ENCODE measurements at places on chromosomes 11 and 22.
A peak's percentile ranks its signal among the peaks of the same experiment; 100 is the strongest.

DNA sequence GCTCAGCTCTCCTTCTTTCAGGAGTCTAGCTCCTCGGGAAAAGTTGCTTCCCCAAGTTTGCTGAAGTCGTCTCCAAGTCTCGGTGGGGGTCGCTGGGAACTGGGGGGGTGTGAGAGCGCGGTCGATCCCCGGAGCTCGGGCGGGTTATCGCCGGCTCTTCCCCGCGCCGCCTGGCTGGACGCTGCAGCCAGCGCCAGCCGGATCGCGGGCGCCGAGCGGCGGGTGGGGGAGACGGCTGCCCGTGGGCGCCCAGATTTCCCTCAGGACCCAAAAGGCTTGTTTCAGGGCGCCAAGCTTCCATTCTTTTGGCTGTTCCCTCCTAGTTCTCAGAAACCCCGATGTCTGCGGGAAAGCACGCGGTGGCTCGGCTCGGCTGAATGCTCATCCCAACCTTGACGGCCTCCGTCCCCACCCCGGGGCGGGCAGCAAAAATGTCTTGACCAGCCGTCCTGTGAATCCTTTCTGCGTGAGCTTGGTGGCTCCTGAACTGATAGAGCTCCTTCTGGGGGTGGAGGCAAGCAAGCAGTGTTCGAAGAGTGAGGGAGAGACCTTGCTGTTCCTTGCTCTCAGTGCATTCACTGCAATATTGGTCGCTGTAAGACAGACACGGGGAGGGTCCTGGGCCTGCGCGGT, 1.7 kb downstream of the ZBTB16 start:
- no peak for DNase-seq

DNA sequence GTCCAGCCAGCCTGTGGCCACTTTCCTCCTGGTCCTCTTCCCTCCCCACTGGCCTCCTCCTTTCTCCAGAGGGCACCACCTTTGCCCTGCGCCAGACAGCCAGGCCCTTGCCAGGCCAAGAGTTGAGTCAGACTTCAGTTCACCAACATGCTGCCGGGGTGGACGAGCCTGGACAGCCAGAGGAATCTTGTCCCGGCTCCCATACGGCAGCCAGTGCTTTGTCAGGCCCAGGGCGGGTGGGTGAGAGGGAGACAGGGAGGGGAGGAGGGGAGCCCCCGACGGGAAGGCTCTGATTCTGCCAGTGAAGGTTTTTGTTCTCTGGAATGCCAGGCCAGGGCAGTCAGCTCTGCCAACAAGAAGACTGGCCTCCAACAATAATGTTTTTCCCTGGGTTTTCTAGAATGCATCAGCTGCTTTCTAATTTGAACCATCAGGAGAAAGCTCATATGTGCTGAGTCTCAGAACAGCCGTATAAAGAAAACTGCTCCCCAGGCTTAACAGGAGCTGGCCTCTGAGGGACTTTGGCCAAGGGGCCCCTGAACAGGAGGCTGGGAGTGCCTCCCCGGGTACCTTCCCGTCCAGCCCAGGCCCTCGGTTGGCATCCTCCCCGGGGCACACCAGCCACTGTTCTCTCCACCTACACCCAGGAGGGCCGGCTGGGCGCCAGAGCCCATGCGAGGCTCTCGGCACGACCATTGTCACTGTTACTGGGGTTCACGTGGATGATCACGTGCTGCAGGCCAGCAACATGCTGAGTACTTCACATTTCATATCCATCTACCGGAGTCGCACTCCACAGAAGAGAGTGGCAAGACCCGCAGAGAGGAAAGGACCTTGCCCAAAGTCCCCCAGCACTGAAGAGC, 28.6 kb downstream of the LIF start:
- no peak for DNase-seq

GRCh38 chr11:32472226-32472625, 36.9 kb upstream of the WT1 start:
- no peak for DNase-seq

DNA sequence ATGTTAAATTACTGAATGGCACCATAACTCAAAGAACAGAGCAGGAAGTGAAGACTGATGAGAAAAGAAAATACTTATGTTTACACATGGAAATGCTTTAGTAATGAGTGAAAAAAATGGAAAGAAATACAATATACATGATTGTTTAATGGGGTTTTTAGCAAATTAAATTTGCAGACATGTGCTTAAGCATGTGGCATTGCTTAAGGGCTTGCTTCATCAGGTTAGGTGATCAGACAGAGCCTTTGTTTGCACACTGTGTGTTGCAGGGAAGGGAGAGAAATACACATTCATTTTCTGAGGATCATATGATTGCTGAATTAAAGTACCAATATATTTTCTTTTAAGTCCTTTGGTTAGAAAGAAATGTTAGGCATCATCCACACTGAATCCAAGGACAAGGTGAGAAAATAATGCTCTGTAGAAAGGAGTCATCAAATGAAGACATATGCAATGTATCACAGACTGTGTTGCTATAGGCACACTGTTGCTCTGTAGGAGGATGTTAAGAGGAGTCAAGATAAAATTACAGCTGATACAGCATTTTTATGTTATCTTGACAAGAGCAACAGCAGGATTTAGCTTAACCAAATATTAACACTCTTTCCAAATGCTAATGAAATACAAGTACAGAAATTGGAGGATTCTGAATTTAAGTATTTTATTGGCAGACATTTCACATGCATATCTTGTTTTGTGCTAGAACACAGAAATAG, 23.4 kb upstream of the ARHGAP20 start:
- DNase-seq: no peak

GRCh38 chr11:75339685-75340409, 11.6 kb downstream of the ARRB1 start:
- DNase-seq: no peak

- no peak for DNase-seq
Observed at GRCh38 chr22:27545085-27545484, 256.5 kb downstream of the MN1 start.

DNA sequence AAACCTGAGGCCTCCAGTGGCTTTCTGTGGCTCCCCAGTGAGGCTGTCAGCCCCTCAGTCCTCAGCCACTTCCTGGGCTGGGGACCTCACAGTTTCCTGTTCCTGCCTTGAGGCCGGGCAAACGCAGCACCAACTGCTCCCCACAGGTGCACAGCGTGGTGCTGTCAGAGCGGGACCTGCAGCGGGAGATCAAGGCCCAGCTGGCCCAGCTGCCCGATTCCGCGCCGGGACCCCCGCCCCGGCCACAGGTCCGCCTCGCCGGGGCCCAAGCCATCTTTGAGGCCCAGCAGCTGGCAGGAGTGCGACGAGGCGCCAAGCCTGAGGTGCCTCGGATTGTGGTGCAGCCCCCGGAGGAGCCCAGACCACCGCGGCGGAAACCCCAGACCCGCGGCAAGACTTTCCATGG, 5.4 kb downstream of the TBC1D10C start:
- no peak for DNase-seq

GRCh38 chr11:33388793-33389525, 131.8 kb downstream of the HIPK3 start:
- DNase-seq: no peak

DNA sequence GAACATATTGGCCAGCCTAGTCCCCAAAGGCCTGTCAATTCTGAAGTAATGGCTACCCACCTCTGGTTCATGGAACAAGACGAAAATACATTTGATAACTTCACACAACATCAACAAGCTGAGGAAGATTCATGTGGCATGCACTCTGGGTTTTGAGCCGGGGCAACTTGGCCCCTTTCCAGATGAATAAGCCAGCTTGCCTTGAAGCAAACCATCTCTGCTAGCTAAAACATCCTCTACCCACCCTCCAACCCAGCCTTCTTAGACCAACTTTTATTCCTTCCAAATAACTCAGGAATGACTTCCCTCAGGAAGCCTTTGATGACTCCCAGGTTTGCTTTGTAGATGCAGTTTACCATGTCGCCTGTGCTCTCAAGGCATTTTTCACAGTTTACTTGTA, 94.4 kb downstream of the SLC1A2 start:
- no peak for DNase-seq

GRCh38 chr11:42620796-42621195, 691.0 kb upstream of the API5 start:
- no peak for DNase-seq

DNA sequence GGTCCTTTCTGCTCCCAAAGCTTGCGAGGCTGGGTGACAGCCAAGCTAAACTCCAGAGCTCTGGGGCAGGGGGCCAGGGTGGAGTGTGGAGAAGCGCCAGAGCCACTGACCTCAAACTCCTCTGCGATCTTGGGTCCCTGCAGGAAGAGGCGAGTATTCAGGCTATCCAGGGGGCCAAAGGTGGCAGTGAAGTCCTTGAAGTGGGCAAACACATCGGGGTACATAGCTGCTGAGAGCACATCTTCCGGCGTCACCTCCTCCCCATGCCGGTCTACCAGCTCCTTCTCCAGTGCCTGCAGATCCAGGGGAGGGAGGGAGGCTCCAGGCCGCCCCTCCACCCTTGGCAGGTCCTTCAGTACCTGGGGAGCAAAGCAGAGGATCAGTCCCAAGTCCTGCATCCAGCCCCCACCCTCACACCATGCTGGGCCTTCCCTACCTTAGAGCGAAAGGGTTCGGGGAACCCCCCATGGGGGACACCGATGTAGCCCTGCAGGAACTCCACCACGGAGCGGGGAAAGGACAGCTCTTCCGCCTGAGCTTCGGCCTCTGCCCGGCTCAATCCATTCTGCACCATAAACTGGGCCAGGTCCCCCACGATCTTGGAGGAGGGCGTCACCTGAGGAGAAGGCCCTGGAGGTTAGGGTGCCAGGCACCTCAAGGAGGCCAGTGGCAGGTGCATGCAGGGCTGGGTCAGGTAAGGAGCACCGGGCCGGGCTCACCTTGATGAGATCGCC, 6.4 kb downstream of the RCE1 start:
- no peak for DNase-seq

- DNase-seq: no peak
Observed at GRCh38 chr11:86940122-86940777, 14.9 kb downstream of the FZD4 start.

DNA sequence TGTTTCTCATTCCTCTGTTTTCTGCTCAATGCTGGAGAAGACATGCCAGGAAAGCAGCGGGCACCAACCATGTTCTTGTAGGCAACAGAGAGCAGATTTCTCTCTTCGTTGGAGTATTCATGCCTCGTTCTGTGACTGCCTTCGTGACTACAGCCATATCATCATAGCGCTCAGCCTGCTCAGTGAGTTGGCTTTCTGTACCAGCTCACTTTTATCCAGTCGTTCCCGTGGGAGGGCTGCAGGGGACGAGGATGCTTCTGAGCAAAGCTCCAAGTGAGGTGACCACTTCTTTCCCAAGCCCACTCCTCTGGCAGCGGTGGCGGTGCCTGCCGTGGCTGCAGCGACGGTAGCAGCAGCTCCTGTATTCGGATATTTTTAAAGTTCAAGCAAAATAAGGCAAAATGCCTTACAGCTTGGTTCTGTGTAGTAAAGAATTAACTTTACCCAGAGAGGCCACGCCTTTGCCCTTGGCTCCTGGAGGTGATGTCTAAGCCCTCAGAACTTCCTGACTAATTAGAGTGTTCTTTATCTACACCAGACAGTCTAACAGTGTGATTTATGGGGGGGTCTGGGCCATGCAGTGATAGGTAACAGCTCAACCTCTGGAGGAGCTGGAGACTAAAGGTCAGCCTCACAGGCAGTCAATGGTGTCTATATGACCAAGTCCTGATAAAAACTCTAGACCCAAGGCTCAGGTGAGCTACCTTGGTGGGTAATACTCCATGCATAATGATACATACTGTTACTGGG, 35.3 kb downstream of the LDHAL6A start:
- no peak for DNase-seq

GRCh38 chr22:44860311-44860710, 107.9 kb downstream of the ARHGAP8 start:
- DNase-seq: no peak

DNA sequence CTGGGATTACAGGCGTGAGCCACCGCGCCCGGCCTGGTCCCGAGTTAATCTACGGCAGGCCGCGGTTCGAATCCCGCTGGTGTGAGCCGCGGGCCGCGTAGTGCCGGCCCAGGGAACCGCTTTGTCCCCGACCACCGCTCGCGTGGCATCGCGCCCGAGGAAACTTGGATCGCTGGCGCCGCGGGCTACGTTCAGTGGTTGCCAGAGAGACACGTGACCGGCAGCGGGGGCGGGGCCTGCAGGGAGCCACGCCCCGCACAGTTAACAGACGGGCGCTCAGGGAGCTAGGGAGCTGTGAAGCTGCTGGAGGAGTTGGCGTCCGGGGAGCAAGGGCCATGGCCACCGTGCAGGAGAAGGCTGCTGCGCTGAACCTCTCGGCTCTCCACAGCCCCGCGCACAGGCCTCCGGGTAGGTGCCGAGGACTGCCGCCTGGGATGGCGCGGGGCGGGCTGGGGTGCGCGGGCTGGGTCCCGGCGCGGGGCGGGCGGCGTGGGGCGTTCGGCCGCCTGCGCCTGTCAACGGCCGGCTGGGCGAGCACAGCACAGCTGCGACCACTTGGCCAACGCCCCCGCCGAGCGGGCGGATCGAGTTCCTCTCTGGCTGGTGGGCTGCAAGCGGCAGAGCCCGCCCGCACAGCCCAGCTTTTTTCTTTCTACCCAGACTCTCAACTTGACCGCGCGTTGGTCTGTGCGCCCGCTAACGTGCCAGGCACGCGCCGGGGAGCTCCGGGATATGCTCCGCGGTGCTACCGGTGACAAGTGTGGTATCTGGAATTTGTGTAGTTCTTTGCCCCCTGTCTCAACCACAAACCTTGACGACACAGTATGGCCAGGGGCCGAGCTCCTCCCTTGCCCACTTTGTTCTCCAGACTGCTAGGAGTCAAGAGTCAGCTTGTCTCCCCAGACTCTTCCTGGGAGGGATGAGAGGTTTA, at the start of gene DEPDC7:
TSS of gene DEPDC7 (plus strand) at position 258 of the 931 bp plus-strand sequence. CDS start at position 336, 78 bp downstream.
- peak; percentile 71 for DNase-seq

- no peak for DNase-seq
Observed at GRCh38 chr11:58576887-58577471, 1.3 kb upstream of the LPXN start.

- DNase-seq: no peak
Observed at GRCh38 chr11:110200836-110201235, 95.6 kb downstream of the RDX start.

DNA sequence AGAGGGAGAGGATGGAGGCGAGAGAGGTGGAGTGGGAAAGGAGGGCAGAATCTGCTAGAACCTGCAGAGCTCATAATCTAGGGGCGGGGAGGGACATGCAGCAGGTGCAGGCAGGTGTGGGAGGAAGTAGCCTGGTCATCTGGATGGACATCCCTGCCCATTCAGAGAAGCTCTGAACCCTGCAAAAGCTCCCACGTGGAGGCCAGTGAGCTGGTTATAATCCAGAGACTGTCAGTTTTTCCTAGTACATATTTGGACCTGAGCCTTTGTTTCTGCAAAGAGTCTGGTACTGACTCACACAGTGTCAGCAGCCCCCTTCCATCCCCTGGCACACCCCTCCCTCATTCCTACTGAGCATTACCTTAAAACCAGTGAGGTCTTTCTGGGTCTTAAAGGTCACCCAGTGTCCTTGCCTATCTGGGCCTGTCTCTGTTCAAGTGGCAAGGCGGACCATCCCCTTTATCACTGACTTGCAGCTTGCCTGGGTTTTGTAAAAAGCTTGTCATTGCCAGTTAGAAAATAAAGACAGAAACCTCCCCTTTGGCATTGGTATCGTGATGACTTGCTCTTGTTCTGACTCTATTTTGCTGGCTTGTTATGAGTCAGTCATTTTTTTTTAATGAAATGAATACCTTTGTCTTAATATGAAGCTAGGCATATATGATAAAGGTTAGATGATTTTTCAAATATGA, 26.1 kb downstream of the PTPRJ start:
- DNase-seq: no peak
